ENCODE measurements at places on chromosomes 4 and X.

- DNase-seq, result peak; percentile 73
Observed at GRCh38 chr4:177250056-177250696, 59.5 kb upstream of the NEIL3 start.

DNA sequence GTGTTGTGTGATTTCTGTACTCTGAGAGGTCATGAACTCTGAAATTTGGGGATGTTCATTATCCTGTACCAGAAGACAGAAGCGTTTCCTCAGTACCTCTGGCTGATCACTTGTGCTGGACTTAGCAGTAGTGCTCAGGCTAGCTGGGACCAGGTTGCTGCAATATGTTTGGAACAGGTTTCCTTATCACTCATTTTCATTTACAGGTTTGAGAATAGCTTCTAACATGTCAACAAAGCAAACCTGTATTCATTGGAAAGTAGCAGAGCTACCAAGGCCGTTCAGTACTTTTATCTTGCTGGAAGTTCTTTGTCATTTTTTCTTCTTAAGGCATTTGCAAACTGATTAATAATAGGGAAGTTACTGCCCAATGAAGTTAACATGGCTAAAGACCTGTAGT is 242.9 kb upstream of the ANKRD50 start:
- DNase-seq, result no peak

- peak; percentile 76 for DNase-seq
Observed at GRCh38 chr4:159103384-159103990, 608 bp downstream of the RAPGEF2 start.

DNA sequence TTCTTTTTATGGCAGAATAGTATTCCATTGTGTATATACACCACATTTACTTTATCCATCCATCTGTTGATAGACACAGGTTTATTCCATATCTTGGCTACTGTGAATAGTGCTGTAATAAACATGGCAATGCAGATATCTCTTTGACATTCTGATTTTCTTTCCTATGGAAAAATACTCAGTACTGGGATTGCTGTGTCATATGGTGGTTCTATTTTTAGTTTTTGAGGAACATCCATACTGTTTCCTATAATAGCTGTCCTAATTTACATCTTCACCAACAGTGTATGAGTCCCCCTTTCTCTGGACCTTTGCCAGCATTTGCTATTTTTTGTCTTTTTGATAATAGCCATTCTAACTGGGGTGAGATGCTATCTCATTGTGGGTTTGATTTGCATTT is 73.5 kb downstream of the GPAT3 start:
- no peak for DNase-seq

DNA sequence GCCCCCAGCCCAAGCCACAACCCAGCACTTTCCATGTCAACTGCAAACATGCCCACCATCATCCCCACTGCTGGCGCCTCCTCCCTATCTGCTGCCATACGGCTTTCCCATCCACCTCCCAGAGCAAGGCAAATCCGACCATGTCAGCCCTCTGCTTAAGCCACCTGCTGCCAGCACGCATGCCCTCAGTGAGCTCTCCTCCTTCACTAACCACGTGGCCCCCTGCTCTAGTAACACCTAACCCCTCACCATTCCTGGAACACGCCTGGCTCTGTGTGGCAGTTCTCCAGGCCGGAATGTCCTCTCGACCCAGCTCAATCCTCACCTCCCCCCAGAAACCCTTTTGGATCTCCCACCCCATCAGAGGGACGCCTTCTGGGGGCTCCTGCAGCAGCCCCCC is 17.4 kb downstream of the BCAP31 start:
- DNase-seq, result peak; percentile 41

GRCh38 chr4:31692399-31692940 is 972.3 kb downstream of the PCDH7 start:
- DNase-seq, result no peak

- DNase-seq, result no peak
Observed at GRCh38 chrX:38211891-38212635, 8.6 kb downstream of the SRPX start.

DNA sequence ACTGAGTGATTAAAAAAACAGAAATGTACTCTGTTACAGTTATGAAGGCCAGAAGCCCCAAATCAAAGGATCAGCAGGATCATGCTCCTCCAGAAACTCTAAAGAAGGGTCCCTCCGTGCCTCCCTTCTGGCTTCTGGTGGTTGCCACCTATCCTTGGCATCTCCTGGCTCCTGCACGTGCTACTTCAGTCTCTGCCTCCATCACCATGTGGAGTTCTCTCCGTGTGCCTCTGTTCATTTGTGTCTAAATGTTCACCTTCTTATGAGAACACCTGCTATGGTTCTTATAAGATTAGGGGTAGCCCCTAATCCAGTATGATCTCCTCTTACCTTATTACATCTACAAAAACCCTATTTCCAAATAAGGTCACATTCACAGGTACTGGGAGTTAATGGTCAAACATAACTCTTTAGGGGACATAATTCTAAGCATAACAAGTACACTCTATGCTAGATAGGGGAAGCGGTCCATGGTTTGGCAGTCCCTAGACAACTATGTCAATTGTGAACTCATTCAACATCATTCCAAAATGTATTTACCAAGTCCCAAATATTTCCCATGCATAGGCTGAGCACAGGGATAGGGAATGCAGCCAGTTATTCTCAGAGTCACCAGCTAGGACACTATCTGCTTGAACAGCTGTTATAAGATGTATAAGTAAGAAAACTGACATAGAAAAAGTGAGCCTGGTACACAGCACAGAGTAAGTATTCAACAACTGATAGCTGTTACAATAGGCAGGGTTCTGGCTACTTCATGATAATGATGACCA is 295.5 kb upstream of the BOD1L1 start:
- no peak for DNase-seq

All from left ventricle myocardium superior (tissue), 1 donor.